ENCODE measurements at places on chromosomes 11 and 22.

DNA sequence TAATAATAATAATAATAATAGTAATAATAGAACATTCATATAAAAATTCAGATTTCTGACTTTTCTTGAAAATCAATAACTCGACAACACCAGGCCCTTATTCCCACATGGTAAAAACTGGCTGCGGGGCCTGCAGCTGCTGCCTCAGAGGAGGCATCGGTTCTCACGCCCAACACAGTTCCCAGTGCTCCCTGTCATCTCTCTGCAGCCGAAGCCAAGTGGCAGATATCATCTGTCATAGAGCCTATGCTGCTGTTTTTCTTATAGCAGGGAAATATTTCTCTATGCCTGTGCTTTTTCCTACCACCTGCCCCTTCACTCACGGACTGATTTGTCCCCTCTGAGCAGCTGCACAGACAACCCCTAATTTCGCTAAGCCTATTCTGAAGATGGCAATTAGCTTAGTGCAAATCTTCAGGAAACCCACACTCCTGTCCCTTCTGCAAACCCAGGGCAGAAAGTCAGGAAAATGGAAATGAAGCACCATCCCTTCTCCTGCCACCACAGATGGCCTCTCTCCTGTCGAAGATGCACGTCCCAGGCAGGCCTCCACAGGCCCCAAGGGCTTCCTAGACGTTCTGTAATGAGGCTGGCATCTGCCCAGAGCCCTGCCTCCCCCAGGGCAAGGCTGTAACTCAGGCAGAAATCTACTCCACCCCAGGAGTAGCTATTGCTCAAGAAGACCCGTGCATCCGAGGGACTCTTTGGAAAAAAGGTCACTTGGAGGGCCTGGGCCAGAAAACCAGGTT lies 66.7 kb downstream of the SYN3 start:
- no peak for DNase-seq

DNA sequence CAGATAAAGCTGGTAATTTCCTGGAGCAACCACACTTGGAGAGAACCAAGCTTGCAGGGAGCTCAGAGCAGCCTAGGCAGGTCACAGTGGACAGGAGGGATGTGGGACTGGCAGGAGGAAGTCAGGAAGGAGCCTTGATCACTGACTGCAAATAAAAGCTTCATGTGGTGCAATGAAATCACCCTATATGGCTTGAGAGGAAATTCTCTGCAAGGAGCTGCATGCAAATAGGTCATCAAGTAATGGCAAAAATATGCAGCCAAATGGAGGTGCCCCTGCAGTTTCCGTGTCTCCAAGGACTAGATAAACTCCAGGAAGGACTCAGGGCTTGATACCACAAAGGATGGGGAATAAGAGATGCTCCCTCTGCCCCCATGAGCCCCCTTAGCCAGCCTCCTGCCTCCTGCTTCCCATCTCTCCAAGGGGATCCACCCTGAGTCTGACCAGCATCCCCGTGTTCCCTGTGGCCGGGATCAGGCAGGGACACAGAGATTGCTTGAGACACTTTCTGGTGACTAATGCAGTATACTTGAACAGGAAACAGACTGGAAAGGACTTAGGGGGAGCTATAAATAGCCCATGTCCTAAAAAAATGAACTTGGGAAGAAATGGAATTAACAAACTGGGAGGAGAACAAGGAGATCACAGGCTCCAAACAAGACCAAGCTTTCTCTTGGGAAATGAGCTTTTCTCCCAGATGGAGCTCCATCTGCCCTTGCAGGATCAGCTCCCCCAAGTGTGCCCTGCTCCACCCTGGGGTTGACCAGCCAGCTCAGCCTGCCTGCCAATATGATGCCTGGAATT lies 23.9 kb upstream of the MICAL2 start:
- no peak for DNase-seq

DNA sequence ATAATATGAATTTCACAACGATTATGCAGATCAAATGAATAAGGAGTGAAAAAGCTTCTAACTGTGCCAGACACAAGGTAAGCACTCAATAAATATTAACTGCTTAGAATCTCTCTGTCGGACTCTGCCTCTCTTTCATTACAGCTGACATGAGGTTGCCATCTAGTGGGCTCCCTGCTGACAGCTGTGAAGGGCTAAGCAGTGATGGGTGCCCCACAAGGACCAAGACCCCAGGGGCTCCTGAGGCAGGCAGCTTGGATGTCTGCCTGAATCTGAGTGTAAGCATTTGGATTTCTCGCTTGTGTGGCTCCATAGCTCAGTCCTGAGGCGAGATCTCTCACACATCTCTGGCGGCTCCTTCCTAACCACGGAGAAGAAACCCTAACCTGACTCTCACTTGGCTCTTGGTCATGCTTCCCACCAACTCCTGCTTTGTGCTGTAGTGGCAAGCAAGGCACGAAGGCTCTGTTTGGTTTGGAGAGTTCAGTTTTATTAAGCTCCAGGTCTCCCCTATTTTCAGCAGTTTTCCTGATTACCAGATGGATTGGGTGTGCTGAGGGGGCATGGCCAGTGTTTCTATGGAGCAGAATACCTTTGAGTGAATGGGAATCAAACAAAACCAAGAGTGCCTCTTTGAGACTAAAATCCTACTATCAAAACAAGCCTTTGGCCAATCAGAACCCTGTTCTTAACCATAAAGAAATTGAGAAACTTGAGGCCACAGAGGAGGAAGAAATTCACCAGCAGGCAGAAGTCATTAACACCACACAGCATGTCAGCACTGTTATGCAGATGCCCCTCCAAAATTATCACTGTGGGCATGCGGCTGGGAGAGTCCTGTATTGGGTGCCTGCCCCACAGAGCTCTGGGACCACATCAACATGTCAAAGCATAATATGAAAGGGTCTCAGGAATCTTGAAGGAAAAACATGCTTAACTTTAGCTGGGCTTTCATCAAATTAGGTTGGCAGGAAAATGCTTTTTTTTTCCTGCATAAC lies 152.8 kb upstream of the NTM start:
- DNase-seq: no peak

GRCh38 chr11:73384125-73384441 lies 7.9 kb downstream of the RELT start:
- no peak for DNase-seq

DNA sequence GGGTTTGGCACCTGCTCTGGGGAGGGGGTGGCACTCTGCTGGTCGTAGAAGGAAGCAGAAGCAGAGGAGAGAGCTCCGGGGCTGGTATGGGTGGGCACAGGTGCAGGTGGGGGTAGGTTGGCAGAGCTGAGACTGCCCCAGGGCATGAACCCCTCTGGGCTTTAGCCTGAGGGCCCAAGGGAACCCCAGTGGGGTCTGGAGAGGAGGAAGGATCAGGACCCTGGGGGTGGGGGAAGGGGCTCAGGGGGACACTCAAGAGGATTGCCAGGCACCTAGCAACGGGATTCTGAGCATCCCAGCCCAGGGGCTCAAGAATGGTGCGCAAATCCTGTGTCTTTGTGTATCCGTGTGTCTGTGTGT lies 6.3 kb downstream of the ALDH3B2 start:
- DNase-seq: no peak

DNA sequence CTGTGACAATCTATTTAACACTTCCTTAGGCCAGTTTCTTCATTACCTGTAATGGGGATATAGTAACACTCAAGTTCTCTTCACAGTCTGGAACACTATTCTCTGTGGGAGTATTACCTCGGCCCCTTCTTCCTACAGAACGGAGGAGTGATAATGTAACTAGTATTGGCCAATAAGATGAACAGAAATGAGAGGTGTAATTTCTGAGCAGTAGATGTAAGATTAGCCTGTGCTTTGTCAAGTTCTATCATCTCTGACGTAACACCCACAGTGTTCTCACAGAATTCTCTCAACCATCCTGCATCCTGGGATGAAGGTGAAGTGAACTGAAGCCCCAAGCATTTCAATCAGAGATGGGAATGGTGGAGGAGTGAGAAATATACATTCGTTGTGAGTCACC lies 65.2 kb upstream of the TOP3B start:
- DNase-seq: no peak
